Stimulated activated CD8-positive, alpha-beta memory T cell treated with anti-CD3 and anti-CD28 coated beads, Interleukin-15, amount 100 ng/mL, for 24 hours (primary cell): ENCODE measurements at places on chromosomes 16 and 17.

- DNase-seq, result no peak
Measured at GRCh38 chr16:29311461-29312344, 94.8 kb downstream of the NPIPB11 start.

DNA sequence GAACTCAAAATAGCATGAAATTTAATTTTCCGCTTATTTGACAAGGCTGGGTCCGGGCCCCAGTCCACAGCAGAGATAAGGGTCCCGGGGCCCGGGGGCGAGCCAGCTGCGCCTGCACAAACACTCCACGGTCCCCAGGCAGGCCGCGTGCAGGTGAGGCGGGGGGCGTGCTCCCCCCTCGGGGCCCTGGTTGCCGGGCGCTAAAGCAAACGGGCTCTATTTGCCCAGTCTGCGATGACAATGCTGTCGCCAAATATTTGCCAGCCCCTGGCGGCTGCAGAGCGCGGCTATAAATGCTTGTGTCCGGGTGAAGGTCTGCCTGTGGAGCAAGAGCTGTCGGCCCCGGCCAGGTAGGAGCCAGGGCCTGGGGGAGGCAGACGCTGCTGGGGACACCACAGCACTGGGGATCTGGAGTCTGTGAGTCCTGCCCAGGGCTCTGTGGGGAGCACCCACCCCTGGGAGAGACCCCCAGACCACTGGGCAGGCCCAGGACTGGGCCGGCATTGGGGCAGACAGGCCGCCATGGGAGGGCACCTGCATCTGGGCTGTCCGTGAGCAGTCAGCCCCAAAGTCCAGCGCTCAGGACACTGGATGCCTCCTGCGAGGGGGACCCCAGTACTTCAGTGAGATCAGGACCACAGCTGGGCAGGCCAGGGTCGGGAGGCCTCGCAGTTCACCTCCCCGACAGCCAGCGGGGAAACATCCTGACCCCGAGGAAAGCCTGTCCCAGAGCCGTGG lies at the start of gene PERCC1:
Gene PERCC1 (plus strand): TSS at position 320 of the 738 bp plus-strand sequence. CDS start 1,516 bp downstream, outside the sequence.
- DNase-seq, result no peak

DNA sequence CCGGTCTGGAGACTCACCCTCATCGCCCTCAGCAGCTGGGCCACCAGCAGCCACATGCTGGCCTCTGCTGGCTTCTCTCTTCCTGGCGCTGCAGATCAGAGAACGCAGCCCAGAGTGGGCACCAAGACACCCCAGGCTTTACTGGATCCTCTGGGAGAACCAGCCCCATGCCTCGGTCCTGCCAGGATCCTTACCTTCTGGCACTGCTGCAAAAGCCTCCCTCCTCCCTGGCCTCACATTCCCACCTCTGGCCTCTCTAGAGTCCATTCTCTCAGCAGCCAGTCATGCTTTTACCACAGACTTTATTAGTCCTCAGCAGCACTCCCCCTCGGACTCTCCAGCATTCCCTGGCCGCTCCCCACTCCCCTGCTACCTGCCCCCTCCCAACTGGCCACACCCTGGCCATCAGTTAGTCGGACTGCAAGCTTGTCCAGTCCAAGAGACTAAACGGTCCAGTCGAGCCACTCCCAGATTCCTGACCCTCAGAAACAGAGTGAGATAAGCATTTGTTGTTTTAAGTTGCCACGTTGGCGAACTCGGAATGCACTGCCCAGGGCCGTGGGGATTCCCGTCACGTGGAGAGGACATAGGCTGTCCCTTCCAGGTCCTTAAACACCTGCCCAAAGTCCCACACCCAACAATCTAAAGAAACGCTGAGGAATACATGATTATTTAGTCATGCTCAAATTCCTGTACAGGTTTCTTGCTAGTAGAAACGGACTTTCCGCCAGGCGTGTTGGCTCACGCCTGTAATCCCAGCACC lies 5.9 kb upstream of the SPG7 start:
- no peak for DNase-seq

GRCh38 chr17:1905190-1905913 lies 75.5 kb downstream of the RPA1 start:
- DNase-seq, result no peak

DNA sequence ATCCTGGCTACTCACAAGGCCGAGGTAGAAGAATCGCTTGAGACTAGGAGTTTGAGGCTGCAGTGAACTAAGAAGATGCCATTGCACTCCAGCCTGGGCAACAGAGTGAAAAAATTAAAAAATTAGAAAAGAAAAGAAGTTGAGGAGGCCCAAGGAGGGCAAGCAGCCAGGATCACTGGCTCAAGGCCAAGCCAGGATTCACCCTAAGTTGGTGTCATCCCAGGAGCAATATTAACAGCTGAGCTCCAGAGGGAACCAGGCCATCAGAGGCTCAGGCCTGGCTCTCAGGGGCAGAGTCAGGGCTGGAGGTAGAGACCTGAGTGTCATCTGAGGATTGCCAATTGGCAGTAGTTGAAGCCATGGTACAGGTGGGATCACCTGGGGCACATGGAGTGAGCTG lies 20.7 kb downstream of the DRC3 start:
- DNase-seq, result no peak

DNA sequence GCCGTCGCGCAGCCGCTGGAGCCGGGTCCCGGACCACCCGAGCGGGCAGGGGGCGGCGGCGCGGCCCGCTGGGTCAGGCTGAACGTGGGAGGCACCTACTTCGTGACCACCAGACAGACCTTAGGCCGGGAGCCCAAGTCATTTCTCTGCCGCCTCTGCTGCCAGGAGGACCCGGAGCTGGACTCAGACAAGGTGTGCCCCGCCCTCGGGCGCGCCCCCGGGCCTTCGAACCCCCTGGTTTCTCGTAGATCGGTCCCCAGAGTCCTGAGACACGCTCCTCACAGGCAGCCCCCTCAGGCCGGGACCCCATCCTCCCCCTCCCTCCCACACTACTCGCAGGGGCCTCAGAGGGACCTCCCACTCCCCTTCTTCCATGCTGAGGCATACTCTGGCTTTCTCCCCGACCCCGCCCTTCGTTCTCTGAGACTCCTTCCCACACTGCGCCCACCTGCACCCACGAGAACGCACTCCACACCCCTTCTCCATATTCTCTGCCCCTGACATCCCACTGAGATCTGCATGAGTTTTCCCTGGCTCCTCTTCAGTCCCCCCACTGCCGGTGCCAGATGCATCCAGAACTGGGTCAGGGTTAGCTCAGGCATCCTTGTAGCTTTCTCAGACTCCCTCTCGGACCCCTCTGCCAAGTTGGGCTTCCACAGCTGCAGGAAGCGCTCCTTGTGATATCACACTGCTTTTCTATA lies 523 bp downstream of the KCTD2 start:
- no peak for DNase-seq

DNA sequence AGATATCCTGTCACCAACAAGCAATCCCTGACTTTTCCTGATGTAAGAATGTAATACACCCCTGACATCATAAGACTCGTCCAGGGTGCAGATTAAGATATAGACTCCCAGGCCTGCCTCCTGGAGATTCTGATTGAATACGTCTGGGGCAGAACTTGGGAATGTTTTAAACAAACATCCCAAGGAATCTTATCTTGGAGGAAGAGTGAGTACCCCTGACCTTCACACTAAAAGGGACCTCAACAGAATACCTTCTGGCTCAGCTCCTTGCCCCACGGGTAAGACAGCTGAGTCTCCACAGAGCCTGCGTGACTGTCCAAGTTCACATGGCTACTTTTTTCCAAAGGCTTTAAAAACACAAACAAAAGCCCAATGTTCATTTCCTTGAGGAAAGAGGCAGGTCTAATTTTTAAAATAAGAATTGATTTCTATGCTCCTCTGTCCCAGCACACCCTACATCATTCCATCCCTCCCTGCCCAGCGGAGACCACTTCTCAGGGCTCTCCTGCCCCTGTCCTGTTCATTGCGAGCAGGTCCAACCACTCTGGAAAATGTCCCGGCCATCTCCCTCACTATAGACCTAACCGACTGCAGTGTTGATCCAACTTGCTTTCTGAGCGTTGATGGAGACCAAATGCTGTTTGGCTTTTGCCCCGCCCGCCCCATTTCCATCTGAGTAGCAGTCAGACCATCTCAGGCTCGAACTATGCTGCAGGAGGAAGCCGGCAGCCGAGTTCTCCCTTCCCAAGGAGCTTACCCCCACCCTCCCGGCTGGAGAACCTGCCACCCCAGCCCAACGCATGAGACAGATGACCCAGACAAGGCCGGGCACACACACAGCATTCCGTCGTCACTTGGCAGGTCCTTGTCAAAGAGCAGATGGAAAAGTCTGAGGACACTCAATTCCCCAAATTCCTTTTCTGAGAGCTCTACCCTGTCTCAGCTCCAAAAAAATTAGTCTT lies 44.1 kb upstream of the MYH10 start:
- DNase-seq, result no peak

GRCh38 chr17:49564638-49565037 lies 11.0 kb upstream of the NXPH3 start:
- DNase-seq, result no peak

GRCh38 chr16:17723531-17724134 lies 252.9 kb upstream of the XYLT1 start:
- DNase-seq, result no peak

- no peak for DNase-seq
Measured at GRCh38 chr16:61002479-61003204, 1033.6 kb downstream of the CDH8 start.

GRCh38 chr17:75550139-75550465 lies 24.6 kb downstream of the LLGL2 start:
- DNase-seq, result no peak

- peak; percentile 62 for DNase-seq
Measured at GRCh38 chr17:80008383-80008840, 27.3 kb downstream of the TBC1D16 start.

DNA sequence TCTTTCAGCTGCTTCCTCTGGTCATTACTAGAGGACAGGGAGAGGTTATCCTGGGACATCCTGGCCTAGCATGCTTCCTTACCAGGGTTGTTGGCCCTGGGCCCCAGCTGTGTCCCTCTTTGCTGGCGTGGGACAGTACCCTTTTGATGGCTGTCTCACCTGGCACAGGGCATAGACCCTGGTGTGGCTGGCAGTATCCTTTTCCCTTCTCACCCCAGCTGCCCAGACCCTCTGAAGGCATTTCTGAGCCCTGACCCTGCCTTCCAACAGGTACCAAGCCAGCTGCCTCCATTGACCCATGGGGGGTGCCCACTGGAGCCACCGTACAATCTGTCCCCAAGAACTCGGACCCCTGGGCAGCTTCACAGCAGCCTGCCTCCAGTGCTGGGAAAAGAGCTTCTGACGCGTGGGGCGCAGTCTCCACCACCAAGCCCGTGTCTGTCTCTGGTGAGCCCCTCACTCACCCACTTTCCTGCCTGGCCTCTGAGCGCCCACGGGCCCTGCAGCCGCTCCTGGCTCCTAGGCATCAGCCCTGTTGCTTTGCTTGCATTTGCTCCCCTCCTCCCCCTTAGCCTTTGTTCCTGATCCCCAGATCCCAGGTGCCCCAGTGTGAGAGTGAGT lies 34.0 kb downstream of the B9D1 start:
- no peak for DNase-seq

- DNase-seq, result no peak
Measured at GRCh38 chr17:74738051-74738996, 1.3 kb downstream of the RAB37 start.

DNA sequence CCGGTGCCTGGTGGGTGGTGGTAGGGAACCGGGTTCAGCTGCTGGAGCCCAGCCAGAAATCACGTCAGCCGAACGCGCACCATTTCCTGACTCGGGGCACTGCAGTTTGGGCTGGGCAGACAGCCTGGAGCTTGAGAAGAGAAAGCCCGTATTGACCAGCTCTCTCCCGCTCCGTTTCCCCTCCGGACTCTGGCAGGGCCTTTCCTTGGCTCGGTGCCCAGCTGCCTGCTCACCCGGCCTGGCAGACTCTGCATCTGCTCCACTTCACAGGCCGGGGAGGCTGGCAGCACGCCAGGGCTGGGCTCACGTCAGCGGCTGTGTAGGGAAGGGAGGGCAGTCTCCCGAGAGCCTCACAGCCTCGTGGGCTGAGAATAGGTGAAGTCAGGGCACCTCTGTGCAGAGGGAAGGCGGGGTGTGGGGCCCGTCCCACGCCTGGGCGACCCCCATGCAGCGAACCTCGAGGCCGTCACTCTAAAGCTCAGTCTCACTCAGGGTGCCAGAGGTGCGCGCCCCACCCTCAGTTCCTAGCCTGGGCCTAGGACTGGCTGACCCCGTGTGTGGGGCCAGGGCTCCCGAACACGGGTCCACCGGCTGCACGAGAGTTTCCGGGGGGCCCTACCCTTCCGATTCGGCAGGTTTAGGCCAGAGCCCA lies 59.1 kb downstream of the OR1D5 start:
- DNase-seq, result peak; percentile 24

- DNase-seq, result no peak
Measured at GRCh38 chr16:31130899-31131298, 4.6 kb downstream of the PRSS8 start.

GRCh38 chr17:3689262-3690093 lies 6.5 kb downstream of the P2RX5 start:
- no peak for DNase-seq

DNA sequence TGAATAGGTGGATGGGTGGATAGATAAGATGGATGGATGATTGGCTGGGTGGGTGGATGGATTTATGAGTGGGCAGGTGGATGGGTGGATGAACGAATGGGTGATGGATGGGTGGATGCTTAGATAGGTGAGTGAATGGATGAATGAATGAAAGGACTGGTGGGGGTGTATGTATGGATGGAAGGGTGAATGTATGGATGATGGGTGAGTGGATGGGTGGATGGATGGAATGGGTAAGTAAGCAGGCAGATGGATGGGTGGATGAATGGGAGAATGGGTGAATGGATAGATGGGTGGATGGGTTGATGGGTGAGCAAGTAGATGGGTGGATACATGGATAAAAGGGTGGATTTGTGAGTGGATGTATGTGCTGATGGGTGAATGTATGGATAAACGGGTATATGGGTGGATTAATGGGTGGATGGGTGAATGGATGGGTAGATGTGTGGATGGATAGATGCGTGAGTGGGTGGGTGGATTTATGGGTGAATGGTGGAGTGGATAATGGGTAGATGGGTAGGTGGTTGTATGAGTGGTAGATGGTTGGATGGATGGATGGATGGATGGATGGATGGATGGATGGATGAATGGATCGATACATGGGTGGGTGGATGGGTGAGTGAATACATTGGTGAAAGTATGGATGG lies 682.6 kb downstream of the HS3ST4 start:
- DNase-seq, result no peak

DNA sequence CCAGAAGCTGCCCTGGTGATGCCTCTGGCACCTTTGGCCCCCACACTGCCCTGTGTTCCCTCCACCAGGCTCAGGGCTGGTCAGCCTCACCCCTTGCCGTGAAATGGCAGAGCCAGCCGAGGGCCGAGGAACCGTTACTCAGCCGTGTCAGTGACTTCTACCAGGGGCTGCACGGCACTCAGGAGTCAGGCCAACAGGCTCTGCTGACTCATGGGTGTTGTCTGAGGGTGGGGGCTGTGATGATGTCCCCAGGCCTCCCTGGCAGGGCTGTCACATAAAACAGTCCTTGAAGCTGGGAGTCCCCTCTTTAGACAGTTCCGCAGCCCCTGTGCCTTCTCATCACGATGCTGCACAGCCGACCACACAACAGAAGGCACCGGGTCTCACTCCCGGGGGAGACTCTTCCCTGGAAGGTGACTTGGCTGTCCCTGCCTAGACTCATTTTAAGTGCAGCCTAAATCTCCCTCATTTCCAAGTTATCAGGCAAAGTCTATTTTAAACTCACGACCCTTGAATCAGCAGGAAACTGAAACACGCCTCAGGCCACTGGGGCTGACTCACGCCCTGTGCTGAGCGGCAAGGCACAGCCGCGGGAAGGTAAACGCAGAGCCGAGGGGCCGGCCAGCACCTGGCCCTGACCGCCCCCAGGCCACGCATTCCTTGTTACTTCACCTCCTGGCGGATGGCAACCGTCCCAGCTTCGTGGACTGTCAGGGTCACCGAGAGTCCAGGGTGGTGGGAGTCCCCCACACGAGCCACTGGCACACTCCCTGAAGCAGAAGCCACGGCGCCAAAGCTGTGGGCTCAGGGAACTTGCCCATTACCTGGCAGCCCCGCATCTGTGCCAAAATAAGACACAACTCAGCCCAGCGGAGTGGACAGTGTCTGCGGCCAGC lies 102.6 kb downstream of the ZNF778 start:
- DNase-seq, result no peak
